Kidney glomerular epithelial cell (primary cell): ENCODE measurements at places on chromosomes 1 and 21.
A peak's percentile ranks its signal among the peaks of the same experiment; 100 is the strongest.

GRCh38 chr1:200732438-200732837 lies 6.3 kb upstream of the CAMSAP2 start:
- no peak for DNase-seq

GRCh38 chr1:174932587-174932986 lies 67.2 kb upstream of the CACYBP start:
- no peak for DNase-seq

DNA sequence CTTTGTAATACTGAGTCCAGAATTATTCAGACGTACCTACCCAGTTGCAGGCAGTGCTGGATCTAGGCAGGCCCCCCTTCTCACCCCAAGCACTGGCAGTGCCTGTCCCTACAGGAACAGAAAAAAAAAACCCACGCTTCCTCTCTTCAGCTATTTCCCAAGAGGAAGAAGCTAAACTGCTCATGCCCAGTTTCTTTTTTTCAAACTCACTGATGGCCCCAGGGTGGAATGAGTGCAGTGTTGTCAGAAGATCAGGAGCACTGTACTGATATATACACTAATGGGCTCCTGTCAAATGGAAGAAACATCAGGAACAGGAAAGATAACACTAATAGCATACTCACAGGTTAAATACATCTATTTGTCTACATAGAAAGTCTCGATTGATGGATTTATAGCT lies 28.2 kb upstream of the DOCK7 start:
- DNase-seq: no peak

DNA sequence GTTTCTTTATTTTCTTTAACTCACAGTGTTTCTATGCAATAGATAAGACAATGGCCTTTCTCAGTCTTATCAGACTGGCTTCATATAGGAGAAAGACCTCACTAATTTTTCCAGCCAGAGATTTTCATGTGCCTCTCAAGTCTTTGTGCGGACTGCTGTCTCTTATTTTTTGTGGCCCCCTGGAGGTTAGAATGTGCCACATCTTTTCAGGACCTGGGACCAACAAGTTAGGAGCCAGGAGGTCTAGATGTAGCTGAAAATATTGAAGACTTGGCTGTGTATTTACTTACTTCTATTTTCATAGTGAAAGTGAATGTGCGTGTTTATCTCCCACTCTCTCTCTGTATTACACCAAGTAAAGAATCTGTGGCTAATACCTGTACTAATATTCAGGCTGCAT lies 42.1 kb upstream of the CFHR3 start:
- DNase-seq: no peak

GRCh38 chr1:94746635-94747525 lies 73.3 kb upstream of the SLC44A3 start:
- DNase-seq: no peak

GRCh38 chr1:86409416-86410021 lies 13.4 kb upstream of the ODF2L start:
- no peak for DNase-seq

GRCh38 chr1:155961937-155962336 lies 16.4 kb downstream of the ARHGEF2 start:
- DNase-seq: peak; percentile 89

DNA sequence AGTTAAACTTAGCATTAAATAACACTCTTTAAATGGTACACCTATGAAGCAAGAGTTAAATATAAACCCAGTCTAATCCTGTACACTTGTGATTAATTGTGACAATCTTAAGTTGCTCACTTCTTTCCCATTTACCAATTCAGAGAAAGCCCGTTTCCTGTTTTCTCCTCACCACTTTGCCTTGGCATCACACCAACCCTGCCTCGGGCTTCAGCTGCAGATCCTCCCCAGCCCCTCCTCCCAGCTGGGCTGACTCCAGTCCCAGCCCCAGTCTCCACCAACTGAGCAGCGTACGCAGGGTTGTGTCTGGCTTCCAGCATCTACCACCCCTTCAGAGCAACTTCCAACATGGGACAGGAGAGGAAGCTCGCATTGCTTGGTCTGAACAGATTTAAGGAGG lies 4.1 kb downstream of the PYCR2 start:
- peak; percentile 4 for DNase-seq

- no peak for DNase-seq
Measured at GRCh38 chr1:65319141-65319540, 9.8 kb downstream of the DNAJC6 start.

DNA sequence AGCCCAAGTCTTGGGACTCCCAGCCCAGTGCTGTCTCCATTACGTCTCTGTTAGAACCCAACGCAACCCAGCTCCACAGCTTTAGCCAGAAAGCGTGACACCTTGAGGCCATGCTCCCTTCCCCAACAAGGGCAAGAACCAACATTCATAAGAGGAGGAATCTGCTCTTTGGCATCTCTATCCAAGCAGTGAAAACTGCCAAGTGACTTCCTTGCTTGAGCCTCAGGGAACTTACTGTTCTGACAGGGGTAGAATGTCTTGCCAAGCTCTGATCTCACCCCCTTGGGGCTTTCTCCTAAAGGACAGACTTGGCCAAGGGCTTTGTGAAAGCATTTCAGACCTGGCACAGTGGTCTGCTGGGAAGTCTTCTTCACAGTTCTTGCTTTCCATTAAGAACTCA lies 56.6 kb downstream of the SYT6 start:
- DNase-seq: no peak

DNA sequence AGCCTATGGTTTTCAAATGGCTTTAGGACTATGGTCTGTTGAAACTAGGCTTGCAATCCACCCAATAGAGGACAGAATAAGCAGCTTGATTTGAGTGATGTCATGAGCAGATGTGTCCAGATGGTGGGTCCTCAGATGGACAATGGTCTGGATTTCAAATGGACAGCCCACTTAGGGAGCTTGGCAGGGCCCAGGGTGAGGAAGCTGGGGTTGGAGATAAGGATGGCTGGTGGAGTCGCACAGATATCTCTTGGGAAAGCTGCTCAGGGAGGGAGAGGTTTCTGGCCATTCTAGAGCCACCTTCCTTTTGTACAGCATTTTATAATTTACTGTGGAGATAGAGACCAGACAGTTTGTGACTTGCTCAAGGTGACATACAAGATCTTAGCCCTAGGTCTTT lies 55.0 kb downstream of the NFASC start:
- no peak for DNase-seq

DNA sequence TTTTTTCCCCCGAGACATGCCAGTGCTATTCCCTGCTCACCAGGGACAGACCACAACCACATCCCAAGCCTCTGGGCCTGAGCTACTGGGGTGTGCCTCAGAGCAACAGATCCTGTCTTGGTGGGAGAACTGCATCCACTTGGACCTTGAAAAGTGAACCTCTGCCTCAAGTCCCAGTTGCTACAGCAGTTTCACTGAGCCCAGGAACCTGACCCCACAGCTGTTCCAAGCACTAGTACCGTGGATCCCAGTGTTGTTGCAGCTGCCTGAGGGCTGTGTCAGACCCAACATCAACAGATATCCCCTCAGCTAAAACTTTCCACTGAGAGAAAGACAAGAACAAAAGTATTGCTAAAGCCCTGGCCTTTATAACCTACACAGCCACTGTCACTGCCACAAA lies 373.0 kb downstream of the PLPP3 start:
- DNase-seq: no peak

GRCh38 chr1:102096162-102096561 lies 99.4 kb upstream of the OLFM3 start:
- no peak for DNase-seq

DNA sequence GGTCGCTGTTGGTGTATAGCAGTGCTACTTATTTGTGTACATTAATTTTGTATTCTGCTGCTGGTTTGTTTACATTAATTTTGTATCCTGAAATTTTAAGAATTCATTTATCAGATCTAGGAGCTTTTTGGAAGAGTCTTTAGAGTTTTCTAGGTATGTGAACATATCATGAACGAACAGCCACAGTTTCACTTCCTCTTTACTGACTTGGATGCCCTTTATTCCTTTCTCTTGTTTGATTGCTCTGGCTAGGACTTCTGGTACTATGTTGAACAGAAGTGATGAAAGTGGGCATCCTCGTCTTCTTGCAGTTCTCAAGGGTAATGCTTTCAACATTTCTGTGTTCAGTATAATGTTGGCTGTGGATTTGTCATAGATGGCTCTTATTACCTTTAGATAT lies 1757.9 kb downstream of the BRINP3 start:
- no peak for DNase-seq

GRCh38 chr21:31813862-31814261 lies 59.0 kb upstream of the HUNK start:
- DNase-seq: no peak

DNA sequence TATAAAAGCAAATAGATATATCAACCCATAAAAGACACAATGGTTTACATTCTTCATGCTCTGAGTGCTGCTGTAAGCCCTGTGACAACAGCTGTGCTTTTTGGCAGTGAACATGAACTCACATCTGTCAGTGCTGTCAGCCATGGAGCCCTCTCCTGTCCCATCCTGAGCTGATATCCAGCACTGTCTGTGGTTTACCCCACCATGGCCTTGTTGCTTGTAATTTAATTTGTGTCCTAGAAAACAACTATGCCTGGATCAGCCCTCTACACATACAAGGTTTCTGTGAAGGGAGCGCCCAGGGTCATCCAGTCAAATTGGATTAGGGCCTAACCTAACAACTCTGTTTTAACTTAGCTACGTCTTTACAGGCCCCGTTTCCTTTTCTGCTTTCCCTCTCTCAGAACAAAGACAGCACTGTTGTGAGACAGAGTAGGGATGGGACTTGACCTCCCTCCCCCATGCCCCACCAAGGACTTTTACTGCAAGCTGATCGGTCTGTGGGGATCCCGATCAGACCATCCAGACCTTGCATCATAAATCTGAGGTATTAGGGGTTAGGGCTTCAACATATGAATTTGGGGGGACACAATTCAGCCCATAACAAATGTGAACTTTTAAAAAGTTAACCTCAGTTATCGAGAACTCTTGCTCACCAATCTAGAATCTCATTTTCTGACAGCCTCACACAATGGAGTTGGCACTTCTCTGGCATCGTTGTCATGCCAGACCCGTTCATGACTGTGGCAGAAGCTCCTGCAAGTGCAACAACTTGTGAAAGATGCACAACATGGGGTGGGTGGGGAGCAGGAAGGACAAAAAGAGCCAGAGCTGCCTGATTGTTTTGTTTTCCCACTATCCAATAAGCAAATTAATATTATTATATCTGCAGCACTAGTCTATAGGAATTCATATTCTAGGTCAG lies 16.4 kb upstream of the SLC44A3 start:
- DNase-seq: no peak

GRCh38 chr1:211353562-211354212 lies 27.1 kb downstream of the TRAF5 start:
- no peak for DNase-seq

DNA sequence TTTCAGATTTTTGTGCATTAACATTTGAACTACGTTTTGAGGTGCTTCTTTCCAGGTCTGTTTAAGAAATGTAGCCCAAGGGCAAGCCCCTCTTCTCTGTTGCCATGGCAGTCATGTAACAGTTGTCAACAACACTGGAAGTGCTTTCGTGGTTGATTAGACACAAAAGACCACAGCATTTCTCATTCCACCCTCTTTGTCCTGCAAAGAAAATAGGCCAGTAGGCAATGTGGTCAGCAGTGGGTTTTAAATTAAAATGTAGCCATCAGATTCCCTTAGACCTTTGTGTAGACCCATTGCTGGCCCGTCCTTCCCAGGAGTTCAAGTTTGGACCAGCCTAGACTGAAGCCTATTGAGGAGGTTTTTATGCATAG lies 35.4 kb downstream of the VANGL1 start:
- peak; percentile 41 for DNase-seq

- no peak for DNase-seq
Measured at GRCh38 chr1:172818841-172819527, 160.1 kb downstream of the FASLG start.

DNA sequence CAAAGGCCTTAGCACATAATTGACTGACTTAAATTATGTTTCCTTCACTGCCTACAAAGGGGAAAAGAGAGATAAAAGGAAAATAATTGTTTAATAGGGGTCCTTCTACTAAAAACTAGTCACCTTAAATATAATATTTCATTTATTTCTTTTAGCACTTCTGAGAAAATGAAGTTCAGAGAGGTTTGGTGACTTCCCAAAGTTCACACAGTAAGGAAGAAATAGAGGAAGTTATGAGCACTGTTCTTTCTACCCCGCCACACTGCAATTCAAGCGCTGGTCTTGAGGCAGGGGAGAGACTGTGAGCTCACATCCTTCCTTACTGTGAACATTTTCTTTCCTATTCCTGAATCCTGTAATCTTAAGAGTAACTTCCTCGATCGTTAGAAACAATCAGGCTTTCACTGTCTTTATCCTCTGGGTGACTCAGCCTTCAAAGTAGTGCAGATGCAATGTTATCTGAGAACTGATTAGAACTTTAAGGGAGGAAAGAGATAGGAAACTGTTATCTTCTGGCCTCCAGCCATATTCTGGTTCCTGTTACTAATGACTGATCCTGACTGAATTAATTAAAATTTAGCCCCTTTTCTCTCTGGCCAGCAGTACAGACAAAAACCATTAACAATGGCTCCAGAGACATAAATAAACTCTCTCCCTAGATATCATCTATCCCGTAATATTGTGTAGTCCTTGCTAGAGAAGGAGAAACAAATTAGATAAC lies 6.8 kb downstream of the RGS5 start:
- peak; percentile 26 for DNase-seq

DNA sequence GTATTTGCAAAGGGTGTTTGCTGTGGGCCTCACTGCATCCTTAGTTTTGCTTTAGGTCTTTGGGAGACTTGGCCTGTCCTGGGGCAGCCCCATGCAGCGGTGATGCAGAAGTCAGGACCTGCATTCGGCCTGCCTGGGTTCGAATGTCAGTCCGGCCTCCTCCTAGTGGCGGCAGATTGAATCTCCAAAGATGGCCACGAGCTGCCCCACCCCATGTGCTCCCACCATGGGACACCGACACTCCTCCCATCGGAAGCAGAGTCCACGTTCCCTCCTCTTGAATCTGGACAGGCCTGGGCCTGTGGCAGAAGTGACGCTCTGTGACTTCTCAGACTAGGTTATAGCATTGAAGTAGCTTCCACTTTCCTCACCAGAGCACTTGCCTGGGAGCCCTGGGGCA lies 16.3 kb upstream of the NPPB start:
- no peak for DNase-seq
